ENCODE measurements at places on chromosomes 4 and X. TPM values are rescaled to one million over a fixed set of nuclear protein-coding genes. Genes with fewer than 3 reads are reported as not detected.
A peak's percentile ranks its signal among the peaks of the same experiment; 100 is the strongest.

Gene HPGD
- total RNA-seq: 6.2 TPM

Gene FRMPD4
- not detected for total RNA-seq

- H3K36me3 ChIP-seq: no peaks in the 10 kb centered on the region
- H3K4me1 ChIP-seq: no peaks in the 10 kb centered on the region
- H3K4me3 ChIP-seq: no peak overlapping the region
- no peak for DNase-seq
These were observed 158.4 kb downstream of the DCLK2 start for GRCh38 chr4:150236626-150237025.

DNA sequence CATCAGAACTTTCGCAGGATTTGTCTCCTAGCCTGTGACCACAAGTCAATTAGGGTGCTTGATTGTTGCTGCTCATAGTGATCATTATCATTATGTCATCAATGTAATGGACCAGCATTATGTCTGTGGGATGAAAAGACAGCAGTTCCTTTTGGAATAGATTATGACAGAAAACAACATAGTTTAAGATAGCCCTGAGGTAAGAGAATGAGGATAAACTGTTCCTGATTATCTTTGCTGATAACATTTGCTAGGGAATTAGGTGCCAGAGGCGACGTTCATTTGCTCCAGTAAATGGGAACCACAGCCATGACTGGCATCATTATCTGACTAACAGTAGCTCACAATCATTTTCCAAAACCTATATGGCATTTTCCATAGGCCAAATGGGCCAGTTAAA, 12.7 kb upstream of the THOC2 start:
- H3K4me1 ChIP-seq: no peaks in the 10 kb centered on the region
- H3K36me3 ChIP-seq: no peaks in the 10 kb centered on the region
- DNase-seq: no peak
- no peak overlapping the region for H3K27ac ChIP-seq
- H3K27me3 ChIP-seq: no peaks in the 10 kb centered on the region

- no peak for DNase-seq
- H3K4me3 ChIP-seq: no peak overlapping the region
- H3K4me1 ChIP-seq: peaks cover 15% of the 10 kb centered on the region
- H3K27me3 ChIP-seq: no peaks in the 10 kb centered on the region
These were observed 11.3 kb downstream of the TMEM255A start for GRCh38 chrX:120299928-120300327.

- H3K27me3 ChIP-seq: no peaks in the 10 kb centered on the region
- no peak overlapping the region for H3K27ac ChIP-seq
- no peaks in the 10 kb centered on the region for H3K36me3 ChIP-seq
- no peaks in the 10 kb centered on the region for H3K4me1 ChIP-seq
These were observed 47.4 kb downstream of the CXXC4 start for GRCh38 chr4:104447294-104447693.

DNA sequence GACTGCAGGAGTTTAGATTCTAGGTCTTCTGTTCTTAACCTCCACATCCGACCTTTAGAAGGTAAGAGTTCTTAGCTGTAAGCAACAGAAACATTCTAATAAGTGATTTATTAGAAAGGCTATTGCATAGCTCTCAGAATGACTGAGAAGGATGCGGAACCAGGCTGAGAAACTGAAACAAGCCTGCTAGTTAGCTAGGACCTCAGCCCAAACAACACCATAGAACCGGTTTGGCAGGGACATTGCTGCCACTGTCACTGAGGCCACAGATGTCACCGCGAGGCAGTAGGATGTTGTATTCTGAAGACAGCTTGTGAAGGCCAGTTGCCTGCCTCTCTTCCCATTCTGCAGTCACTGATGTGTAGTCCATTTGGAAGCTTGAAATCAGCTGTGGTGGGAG, 160.0 kb upstream of the ARX start:
- DNase-seq: no peak
- H3K27me3 ChIP-seq: no peaks in the 10 kb centered on the region
- no peak overlapping the region for H3K27ac ChIP-seq
- H3K4me3 ChIP-seq: no peak overlapping the region
- no peaks in the 10 kb centered on the region for H3K36me3 ChIP-seq

GRCh38 chrX:71910986-71911730, 513 bp downstream of the NHSL2 start:
- H3K27me3 ChIP-seq: peaks cover 50% of the 10 kb centered on the region
- peak overlapping the region; percentile 29 for H3K4me3 ChIP-seq
- H3K27ac ChIP-seq: no peak overlapping the region
- H3K36me3 ChIP-seq: no peaks in the 10 kb centered on the region

GRCh38 chr4:93480452-93480851, 348.1 kb upstream of the ATOH1 start:
- no peak for DNase-seq
- no peaks in the 10 kb centered on the region for H3K27me3 ChIP-seq

- H3K27me3 ChIP-seq: peaks cover 4% of the 10 kb centered on the region
- no peak overlapping the region for H3K27ac ChIP-seq
- DNase-seq: no peak
- H3K36me3 ChIP-seq: no peaks in the 10 kb centered on the region
These were observed 68.3 kb downstream of the EVC2 start for GRCh38 chr4:5640096-5640495.

DNA sequence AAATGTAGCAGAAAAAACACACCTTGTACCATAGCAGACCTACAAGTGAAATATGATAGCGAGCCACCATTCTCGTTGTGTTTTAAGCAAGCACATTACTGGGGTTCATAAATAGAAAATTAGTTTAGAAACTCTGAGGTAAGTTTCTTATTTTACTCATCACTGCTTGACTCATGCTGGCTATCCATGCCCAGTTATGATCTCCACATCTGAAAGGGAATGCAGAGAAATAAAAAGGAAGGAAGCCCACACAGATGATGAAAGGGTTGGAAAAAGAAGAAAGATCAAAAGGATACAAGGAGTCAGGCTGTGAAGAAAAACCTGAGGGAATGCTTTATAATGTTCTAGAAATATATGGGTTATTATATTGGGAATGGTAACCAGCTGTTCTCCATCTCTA, 54.5 kb downstream of the CAMK2D start:
- no peak for DNase-seq
- no peaks in the 10 kb centered on the region for H3K27me3 ChIP-seq
- H3K36me3 ChIP-seq: peaks cover 29% of the 10 kb centered on the region
- H3K4me1 ChIP-seq: peaks cover 42% of the 10 kb centered on the region

GRCh38 chr4:140090215-140090731, 63.7 kb downstream of the MAML3 start:
- no peaks in the 10 kb centered on the region for H3K27me3 ChIP-seq
- no peak overlapping the region for H3K4me3 ChIP-seq
- H3K36me3 ChIP-seq: peaks cover 2% of the 10 kb centered on the region
- H3K4me1 ChIP-seq: peaks cover 31% of the 10 kb centered on the region
- no peak for DNase-seq

DNA sequence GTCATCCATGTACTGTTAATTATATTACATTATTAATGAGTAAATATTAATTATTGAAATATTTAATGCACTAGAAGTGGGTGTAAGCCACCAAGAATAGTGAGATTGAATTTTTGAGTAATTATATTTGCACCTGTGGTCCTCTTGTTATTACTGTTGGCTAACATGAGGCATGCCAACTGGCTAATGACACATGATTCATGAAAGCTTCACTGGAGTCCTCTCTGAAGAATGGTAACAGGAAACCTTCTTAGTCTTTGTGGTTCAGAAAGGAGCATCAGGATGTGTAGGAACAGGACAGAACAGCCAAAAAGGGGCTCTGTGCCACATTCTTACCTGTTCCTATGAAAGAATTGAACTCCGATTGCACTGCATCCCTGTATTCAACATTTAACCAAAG, 65.2 kb downstream of the SLC4A4 start:
- H3K27ac ChIP-seq: no peak overlapping the region
- no peak overlapping the region for H3K4me3 ChIP-seq
- H3K4me1 ChIP-seq: no peaks in the 10 kb centered on the region
- H3K27me3 ChIP-seq: peaks cover 7% of the 10 kb centered on the region
- DNase-seq: no peak
- H3K36me3 ChIP-seq: no peaks in the 10 kb centered on the region
